Brain (organoid and tissue), 16 donors: ENCODE measurements at places on chromosomes 5 and 9.

GRCh38 chr5:89343666-89344065 lies 460.7 kb upstream of the MEF2C start:
- no peak for DNase-seq

DNA sequence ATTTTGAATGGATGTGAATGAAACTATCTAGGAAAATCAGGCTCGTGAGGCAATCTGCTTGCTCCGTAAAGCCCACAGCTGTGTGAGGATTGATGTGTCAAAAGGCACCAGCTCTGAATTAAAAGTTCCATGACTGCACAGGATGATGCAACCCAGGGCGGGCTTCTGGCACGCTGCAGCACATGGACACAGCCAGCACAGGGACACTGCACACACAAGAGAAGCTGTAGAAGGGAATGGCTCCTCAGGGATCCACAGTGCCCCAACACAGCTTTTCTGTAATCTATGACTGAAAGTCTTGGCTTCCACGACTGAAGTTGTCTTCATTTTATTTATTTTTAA lies 151.0 kb downstream of the GCNT1 start:
- DNase-seq = no peak

DNA sequence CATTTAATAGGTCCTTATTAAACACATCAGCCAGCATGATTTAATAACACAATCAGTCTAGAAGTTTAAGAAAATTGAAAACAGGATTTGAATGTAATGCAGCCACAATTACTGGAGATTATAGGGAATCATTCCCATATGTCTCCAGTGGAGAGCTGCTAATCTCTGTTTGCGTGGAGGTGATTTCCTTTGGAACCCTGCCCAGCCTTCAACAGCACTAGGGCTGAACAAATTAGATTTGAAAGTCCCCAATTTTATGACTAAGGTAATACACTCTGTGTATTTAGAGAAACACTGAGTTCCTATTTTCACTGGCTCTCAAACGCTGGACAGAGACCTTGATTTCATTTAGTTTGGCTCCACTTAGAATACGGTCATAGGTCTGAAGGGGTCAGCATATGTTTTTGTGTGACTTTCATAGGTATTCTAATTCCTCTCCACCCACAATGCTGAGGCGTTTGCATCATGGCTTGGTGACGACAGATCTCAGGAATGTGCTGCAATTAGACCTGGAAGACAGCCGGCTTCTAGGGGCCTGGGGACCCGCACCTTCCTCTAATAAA lies 508.3 kb downstream of the EBF1 start:
- DNase-seq = peak; percentile 39

DNA sequence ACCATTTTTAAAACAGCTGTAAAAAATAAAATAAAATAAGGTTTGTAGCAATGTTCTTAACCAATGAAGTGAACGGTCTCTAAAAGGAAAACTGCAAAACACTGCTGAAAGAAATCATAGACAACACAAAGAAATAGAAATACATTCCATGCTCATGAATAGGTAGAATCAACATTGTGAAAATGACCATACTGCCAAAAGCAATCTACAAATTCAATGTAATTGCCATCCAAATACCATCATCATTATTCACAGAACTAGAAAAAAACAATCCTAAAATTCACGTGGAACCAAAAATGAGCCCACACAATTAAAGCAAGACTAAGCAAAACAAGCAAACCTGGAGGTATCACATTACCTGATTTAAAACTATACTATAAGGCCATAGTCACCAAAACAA lies 67.6 kb upstream of the RGMB start:
- DNase-seq = no peak

- DNase-seq = no peak
These were observed 36.8 kb upstream of the NFIB start for GRCh38 chr9:14350754-14351153.
